Neural progenitor cell (in vitro differentiated cells): ENCODE measurements at places on chromosomes 5 and 9. TPM values are rescaled to one million over a fixed set of nuclear protein-coding genes. Genes with fewer than 3 reads are reported as not detected.

DNA sequence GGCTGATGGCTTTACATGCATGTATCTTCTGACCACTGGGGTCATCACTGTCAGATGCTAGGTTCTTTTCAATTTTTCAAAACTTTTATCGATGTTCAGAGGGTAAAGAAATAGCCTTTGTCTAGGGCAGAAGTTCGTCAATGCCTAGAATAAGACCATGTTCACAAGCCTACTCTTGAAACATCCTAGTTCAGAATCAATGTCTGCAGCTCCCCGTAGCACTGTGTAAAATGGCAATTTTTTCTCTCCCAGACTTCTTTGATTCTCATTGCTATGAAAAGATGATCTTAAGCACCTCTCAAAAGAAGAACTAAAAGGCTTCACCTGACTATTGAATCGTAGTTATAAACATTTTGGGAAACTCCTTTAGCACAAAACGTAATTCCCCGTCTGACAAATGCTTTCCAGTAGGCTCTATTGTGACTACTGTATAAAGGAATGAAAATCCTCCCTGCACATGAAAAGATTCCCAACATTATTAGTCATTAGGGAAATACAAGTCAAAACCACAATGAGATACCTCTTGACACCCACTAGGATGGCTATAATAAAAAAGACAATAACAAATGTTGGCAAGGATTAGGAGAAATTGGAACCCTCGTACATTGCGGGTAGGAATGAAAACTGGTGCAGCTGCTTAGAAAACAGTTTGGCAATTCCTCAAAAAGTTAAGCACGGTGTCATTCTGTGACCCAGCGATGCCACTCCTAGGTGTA is 263.5 kb downstream of the ARHGAP26 start:
- DNase-seq: no peak

- no peak for DNase-seq
These were observed 3.4 kb upstream of the RFESD start for GRCh38 chr5:95643152-95643551.

GRCh38 chr5:52376592-52376991 is 411.1 kb upstream of the ITGA1 start:
- no peak for DNase-seq

GRCh38 chr5:96081276-96081858 is 119.7 kb upstream of the ELL2 start:
- DNase-seq: no peak

GRCh38 chr9:132328580-132328979 is 26.2 kb downstream of the SETX start:
- no peak for DNase-seq

DNA sequence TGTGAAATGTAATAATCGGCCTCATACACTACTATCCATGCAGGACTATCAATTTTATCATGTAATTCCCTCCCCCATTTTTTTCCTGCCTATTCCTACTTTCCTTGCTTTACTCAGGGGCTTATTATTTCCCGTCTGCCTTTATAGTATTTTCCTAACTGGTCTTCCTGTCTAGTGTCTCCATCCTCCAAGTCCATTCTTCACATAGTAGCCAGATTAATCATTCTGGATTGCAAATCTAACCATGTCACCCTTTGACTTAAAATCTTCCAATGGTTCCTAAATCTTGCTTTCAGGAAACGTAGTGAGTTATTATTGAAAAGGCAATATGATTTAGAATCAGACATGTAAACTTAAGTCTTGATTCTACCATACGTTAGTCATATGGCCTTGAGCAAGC is 307.4 kb upstream of the HAPLN1 start:
- no peak for DNase-seq

KLF4 gene
- 0.51 and 2.1 TPM in 2 replicates for total RNA-seq

FCN2 gene
- total RNA-seq: not detected in 2 replicates

GRCh38 chr5:98214240-98215051 is 559.0 kb upstream of the RGMB start:
- peak; percentile 35 for DNase-seq

DAB2 gene
- total RNA-seq: 9.9 and 10.3 TPM in 2 replicates

GRCh38 chr9:38768351-38768761 is 48.4 kb upstream of the FAM240B start:
- no peak for DNase-seq

DNA sequence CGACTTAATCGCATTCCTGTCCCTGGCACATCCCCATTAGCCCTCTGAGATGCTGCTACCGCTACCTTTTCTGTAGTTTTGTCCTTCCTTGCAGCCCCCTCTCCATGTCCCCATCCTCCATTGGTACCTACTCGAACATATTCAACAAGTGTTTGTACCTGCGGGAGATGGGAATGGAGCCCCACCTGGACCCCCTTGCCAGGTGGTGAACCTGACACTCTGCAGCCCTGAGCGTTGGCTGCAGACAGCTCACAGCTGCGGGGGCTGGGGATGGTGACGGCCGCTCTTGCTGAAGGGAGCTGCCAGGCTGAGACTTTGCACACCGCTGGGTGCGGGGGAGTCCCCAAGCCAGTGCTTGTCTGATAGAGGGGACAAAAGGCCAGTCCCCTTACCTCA is 96.3 kb upstream of the DAP start:
- peak; percentile 39 for DNase-seq

PLAC8L1 gene
- 0.51 TPM in 1 of 2 replicates, not detected in the other for total RNA-seq
